CD4-positive, alpha-beta T cell treated with Interleukin-17A for 4 hours (primary cell): ENCODE measurements at places on chromosomes 7 and 10.

GRCh38 chr7:142809671-142810070, 38.9 kb downstream of the PRSS2 start:
- DNase-seq = peak; percentile 41

DNA sequence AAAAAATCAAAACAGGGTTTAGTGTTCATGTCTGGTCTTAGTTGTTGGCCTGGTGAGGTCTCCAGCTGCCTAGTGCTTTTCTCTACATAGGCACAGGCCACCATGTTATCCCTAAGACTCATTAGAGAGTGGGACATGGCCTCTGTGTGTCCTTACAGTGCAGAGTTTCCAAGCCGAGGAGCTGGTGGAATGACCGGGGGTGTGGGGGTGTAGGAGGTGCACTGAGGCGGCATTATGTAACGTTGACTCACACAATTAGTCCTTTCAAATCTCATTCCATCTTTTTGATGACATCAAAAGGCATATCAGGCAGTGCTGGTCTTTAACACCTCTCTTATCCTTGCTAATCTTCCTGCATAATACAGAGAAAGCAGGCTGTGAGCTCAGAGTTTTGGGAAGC, 71.3 kb downstream of the MTPN start:
- no peak for DNase-seq

- DNase-seq = peak; percentile 13
Measured at GRCh38 chr10:86599729-86600128, 54.6 kb upstream of the OPN4 start.

DNA sequence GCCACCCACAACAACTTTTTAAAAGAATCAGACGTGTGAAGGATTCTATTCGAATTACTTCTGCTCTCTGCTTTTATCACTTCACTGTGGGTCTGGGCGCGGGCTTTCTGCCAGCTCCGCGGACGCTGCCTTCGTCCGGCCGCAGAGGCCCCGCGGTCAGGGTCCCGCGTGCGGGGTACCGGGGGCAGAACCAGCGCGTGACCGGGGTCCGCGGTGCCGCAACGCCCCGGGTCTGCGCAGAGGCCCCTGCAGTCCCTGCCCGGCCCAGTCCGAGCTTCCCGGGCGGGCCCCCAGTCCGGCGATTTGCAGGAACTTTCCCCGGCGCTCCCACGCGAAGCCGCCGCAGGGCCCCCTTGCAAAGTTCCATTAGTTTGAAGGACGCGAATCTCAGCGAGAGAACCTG, 461 bp upstream of the HTRA1 start:
- no peak for DNase-seq

DNA sequence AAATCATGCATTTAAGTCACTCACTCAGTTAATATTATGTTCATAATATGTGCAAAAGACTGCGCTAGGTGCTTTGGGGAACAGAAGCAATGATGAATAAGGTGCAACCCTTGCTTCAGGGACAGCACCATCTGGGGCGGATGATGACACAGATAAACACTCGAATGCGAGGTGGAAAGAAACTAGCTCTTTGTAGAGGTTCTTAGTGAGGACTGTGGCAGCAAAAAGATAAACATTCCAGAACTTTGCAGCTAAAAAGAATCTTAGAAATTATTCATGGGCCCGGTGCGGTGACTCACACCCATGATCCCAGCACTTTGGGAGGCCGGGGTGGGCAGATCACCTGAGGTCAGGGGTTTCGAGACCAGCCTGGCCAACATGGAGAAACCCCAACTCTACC, 29.8 kb upstream of the CHST15 start:
- no peak for DNase-seq

GRCh38 chr10:35993591-35994515, 351.8 kb upstream of the FZD8 start:
- no peak for DNase-seq

GRCh38 chr7:66683770-66684123, 55.1 kb downstream of the KCTD7 start:
- no peak for DNase-seq

DNA sequence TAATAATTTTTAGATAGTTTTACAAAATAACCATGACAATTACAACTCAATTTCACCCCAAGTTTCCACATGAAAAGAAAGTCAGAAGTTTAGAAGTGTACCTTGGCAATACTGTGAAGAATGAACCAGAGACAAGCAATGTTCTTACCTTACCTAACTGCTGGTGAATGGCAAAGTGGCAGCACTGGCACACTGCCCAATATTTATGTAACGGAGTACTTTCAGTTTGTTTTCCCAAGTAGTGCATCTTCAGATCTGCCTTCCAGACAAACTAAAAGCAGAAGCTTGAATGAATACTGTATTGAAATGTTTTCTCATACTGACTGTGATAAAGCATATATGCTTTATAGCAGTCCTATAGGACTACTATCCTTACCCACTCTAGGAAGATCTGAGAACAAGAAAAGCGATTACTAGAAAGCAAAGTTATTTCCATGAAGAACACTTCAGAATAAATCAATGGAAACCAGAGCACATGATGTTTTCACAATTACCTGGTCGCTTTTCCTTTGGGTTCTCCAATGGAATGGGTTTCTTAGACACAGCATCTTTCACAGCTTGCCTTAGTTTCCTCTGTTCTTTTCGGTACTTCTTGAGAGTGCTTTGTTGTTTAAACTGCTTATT, 1.5 kb downstream of the NOC3L start:
- peak; percentile 5 for DNase-seq

GRCh38 chr10:86481761-86482160, 39.8 kb downstream of the WAPL start:
- no peak for DNase-seq

GRCh38 chr10:93751832-93752231, 5.9 kb upstream of the LGI1 start:
- peak; percentile 18 for DNase-seq

DNA sequence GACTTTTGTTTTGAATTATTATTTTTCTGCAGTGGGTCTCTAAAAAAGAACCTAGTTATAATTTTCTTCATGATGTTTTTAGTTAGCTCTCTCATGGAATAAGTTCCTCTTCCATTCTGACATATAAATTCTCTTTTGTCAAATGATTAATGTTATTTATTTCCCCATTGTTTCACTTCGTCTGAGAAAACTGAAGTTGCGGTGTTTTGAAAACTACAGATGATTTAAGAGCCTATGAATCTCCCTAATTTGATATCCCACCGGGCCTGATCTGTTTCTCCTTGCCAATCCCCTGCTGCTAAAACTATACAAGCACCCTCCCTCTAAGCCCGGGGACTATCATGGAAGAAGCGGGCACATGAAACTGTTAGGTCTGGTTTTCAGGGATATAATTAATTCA, 41.4 kb downstream of the HTR7 start:
- no peak for DNase-seq

DNA sequence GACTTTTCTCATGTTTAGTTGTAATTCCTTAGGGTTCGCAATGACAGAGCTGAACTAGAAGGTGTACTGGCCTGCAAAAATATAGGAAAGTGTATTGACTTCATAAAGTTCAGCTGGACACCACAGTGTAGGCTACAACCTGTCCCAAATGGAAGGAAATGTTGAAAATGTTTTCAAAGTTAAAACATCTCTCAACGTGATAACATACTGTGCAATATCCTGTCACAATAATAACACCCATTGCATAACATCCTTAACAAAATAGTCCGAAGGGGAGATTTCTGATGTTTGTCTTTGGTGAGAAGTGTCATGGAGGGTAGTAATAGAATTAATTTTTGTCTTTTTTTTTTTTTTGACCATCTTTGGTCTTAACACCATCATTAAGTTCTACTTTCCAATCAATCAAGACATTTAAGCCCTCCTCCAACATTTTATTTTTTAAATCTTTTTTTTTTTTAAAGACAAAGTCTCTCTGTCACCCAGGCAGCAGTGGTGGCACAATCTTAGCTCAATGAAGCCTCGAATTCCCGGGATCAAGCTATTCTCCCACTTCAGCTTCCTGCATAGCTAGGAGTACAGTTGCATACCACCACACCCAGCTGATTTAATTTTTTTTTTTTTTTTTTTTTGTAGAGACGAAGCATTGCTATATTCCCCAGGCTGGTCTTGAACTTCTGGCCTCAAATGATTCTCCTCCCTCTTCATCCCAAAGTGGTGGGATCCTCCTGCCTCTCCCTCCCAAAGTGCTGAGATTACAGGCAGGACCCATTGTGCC, 45.7 kb downstream of the DYNC1I1 start:
- no peak for DNase-seq

- DNase-seq = peak; percentile 70
Measured at GRCh38 chr10:124648738-124649137, 95.4 kb downstream of the FAM53B start.

DNA sequence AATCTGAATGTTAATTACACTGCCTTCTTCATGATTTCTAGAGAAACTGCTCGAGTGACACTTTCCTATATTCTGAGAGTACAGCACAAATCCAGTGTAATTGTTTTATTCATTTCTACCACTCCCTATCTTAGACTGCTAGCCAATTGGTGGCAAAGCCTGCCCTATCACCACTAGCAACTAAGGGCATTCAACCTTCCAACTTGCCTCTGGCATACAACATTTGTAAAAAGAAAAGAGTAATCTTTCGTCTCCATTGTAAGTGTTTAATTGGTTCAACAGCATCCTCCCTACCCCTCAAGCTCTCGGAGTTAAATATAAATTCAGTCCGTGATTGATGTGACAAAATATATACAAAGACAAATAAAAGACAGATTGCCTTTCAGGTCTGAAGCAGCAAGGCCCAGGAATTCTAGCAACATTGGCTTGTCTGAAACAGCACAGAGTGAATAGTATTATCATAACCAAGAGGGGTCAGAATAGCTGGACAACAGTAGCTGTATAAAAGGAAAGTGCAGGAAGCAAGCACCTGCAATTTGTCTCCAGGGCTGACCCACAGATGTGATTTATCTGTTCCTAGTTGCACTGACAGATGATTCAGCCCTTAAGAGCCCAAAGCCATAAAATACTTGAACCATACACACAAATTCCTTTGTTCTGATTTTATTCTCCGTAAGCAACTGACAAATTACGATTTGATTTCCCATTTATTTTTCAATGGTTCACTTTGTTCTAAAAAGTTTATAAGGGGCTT, 47.6 kb upstream of the ANKRD1 start:
- no peak for DNase-seq

DNA sequence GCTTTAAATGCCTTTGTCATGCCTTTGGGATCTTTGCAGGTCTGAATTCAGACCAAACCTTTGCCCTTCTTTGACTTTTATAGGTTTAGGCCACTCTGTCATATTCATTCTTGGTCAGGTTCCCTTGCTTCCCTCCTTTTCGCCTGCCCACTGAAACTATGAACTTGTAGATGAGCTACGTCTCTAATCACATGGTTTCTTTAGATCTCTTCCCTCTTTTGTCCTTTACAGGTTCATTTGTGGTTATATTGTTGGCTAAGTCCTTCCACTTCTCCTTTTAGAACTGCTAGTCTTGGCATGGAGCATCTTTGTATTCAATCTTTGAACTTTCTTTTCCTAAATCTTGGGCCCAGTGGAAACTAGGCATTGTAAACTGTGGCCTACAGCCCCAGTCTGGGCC, 104.0 kb upstream of the ZEB1 start:
- no peak for DNase-seq

DNA sequence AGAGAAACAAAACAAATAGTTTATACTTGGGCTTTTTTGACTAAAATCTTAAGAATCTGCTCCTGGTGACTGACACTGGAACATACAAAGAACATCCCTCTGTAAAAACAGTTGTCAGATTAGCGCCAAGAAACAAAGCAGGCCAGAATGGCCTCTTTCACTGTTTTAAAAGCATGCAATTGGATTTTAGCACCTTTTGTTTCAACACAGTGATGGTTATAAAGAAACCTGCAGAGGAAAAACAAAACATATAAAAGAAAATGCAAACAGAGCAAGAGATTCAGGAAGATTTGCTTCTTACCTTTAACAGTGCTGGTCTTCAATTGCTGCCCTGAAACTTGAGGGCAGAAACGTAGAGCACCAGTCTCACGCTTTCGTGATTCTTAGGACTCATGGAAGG, 652.2 kb upstream of the KCND2 start:
- no peak for DNase-seq

DNA sequence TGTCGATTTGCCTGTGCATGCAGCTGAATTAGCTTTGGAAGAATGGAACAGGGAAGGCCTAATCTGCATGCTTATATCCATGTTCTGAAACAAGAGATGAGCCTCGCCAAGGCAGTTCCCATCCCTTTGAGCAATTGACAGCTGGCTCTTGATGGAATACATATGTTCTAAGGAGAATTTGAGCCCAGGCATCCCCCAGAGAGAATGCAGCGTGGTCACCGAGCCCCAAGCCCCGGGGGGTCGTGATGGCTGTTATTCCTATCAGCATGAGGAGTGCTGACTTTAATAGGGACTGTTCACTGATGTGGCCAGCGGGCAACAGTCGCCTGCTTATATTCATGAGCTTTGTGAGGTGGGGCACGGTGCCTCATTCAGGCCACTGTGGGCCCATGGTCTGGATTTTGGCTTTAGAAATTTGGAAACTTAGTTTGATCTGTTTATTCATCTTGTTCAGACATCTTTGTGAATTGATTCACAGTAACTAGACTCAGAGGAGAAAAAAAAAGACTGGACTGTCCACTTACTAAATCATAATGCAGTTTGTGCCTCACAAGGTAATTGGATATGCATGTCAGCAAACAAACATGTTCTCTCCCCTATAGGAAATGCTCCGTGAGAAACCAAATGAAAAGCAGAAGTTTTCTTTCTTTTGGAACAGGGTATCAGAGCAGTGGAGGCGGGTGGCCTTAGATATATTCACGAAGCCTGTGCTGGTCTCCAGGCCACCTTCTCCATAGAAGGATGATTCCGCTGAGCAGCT, 204.9 kb downstream of the CCDC3 start:
- DNase-seq = no peak

DNA sequence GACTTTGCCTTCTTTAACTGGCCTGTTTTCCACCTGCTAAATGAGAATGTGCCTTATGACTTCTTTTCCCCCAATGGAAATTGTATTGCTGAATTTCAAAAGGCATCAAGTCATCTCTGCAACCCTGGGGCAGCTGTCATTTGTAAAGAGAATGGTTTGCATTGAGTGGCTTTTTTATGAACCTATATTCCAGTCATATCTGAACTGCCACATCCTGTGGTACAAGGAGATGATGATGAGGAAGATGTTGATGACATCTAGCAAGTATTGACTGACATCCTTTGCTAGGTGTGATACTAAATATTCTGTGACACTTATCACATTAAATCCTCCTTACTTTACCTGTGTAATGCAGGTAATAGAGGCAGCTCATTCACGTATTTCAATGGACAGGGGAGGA, 88.3 kb upstream of the KIAA1217 start:
- no peak for DNase-seq

DNA sequence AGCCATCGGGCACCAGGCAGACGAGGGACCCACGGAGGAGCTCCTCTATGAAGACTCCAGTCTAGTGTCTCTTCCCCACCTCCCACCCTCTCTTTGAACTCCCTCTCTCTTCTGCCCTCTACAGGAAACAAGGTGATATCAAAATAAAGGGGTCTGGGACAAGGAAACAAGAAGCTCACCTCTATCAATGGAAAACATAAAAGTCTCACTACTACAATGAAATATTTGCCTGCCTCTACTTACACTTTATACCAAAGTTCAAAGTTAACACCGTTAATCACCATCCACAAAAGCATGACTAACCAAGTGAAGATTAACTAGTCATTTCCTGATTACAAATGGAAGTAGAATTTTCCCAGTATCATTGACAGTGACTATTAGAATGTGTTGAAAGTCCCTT, 82.2 kb downstream of the PARD3 start:
- no peak for DNase-seq
